ENCODE measurements at places on chromosomes 16 and 17.

DNA sequence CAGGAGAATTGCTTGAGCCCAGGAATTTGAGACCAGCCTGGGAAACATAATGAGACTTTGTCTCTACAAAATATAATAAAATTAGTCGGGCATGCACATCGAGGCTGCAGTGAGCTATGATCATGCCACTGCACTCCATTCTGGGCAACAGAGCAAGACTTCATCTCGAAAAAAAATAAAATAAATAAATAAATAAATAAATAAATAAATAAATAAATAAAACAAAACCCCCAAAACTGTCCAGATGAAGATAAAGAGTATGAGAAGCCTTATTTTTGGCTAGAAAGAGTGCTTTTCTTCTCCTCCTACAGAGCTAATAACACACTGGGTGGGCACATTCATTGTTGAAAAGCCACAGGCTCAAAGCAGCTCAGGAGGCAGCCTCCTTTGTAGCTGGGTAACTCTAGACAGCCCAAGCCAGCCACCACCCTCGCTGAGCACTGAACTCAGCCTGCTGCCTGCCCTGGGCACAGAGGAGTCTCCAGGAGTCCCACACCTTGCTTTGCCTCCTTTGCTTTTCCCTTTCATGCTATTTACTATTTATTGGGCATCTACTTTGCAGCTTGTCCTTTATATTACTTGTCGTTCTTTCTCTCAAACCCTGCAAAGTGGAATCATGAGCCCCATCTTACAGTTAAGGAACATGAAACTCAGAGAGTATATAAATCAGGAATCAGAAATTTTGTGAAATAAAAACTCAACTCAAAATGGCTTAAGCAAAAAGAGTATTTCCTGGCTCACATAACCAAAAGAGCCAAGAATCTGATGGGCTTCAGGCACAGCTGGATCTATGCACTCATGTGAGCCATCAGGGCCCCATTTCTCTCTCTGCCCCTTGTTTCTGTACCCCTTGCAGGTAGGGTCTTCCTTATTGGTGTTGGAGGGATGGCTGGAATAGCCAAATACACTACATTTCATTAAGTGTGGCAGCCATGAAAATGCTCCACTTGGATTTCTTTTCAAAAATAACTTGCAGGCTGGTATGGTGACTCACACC is 18.1 kb upstream of the C16orf87 start:
- no peak for DNase-seq

- DNase-seq = peak; percentile 31
These were observed 155.3 kb downstream of the AIPL1 start for GRCh38 chr17:6279659-6280058.

GRCh38 chr16:70745536-70746025 is 55.4 kb downstream of the VAC14 start:
- DNase-seq = no peak

- DNase-seq = peak; percentile 31
These were observed 483 bp downstream of the RPA1 start for GRCh38 chr17:1830288-1830687.

- DNase-seq = peak; percentile 24
These were observed 63.2 kb downstream of the CLEC19A start for GRCh38 chr16:19348578-19349315.

DNA sequence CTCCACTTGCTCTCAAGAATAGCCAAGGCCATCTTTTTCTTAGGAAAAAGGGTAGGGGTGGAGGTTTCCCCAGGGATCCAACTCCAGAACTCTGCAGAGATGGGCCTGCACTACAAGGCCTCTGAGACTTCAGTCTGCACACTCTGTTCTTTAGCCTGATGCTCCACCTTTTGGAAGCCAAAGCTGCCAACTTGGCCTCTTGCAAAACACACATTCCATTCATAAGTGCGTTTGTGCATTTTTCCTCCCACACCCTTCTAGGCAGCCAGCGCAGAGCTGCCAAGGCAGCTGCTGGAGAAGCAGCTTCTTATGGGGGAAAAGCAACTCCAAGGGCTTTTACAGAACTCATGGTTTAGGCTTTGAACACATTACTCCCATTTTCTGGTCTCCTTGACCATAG is 45.3 kb downstream of the REXO5 start:
- no peak for DNase-seq

- DNase-seq = no peak
These were observed 41.1 kb downstream of the TMEM11 start for GRCh38 chr17:21172846-21173245.
